ENCODE measurements at places on chromosomes 13 and 19.

DNA sequence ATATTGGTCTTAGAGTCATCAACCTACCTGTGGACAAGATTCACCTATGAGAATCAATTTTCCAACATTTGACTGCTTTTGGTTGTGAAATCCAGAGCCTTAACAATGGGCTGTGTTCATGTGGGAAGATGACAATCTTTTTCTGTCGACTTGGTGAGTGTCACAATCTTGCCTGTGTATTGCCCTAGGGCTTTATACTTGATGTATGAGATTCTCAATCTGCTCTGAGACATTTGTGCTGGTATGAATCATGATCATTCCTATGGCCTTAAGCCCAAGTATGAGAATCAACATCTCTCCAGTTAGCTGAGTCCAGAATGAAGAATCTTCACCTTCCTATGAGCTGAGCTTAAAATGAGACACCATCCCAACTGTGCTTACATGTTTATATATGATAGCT, 68.7 kb downstream of the ZNF726 start:
- DNase-seq, result no peak

GRCh38 chr19:3176715-3177501, 1.7 kb upstream of the S1PR4 start:
- no peak for DNase-seq

DNA sequence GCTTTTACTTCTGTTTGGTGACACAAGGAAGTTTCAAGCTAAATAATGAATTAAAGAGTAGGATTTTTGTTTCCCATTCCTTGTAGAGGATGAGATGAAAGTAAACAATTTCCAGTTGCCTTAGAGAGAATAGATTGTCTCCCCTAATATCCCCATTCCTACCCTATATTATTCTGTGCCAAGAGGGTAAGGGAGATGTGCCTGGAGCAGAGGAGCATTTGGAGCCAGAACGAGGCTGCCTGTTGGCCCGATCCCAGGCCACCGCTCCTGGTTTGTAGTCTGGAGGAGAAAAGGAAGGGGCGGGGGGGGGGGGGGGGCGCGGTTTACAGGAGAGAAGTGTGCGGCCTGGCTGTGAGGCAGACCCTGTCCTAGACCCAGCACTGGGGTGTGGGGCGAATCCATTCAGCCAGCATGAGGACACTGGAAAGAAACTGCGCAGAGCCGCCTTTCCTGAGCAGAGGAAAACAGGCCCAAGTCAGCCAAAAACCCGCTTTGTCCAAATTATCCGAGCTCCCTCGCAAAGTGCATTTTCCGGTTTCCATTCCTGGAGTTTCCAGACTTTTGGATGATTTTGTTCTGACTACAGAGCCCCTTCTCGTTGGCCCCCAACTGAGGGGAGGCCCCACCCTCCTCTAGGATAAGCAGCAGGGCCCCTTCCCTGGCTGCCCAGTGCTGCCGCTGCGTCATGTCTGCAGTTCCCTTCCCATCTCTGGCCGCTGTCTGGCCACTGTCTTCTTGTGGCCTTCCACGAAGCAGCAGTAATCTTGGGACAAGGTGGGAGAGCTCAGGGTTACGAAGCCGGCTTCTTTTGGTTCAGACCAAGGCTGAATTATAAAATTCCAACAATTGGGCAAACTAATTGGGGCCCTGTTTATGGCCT, 23.0 kb downstream of the NFIX start:
- no peak for DNase-seq

GRCh38 chr19:27765397-27765796, 1447.6 kb downstream of the UQCRFS1 start:
- no peak for DNase-seq

DNA sequence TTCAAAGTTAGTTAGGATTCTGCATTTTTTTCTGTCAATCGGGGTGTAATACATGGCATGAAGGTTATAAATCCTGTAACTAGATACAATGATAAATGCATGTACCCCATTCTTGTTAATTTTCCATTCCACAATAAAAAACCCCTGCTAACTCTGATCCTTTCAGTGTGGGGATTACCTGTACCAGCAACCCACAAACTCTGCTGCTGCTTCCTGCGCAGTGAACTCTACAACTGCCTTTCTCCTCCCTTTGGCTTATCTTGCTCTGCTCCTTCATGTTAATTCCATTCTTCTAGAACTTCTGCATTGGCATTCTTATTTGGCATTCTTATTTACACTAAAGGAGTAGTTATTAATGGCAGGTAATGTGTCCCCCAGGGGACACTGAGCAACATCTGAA, 273.1 kb downstream of the KLF12 start:
- no peak for DNase-seq

DNA sequence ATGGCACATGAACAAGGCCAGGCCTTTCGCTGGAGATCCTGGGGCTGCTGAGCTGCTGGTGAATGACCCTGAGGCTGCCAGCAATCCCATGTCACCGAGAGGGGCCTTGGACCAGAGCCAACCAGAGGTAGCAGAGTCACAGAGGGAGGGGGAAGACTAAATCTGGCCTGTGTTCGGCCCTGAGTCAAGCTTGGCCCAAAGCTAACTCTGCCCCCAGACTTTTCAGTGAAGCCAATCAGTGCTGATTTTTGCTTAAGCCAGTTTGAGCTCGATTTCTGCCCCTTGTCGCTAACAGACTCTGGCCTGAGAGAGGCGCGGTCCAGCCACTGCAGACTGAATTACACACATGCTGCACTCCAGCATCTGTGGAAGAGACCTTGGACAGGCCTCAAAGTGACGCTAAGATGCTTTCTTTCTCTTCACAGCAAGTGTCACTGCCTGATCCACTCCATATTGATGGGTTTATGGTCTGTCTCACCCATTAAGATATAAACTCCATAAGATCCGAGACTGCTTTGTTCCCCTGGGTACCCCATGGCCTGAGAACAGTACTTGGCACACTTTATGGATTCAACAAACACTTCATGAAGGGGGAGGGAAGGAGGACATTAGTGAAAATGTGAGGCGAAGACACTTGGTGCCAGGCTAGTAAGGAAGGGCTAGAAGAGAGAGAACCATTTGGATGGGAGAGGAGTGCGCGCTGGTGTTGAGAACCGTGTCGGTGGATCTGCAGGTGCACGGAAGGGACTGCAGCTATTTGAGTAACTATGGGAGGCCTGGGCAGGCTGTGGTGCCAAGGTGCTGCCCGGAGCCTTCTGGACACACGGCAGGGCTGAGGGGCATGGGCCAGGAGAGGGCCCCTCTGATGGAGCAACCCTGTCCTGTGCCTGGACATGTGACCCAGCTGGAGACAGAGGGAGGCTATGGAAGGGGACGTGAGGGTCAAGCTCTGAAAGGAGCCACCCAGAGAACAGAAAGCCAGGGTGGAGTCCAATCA, 17.6 kb downstream of the RANBP3 start:
- no peak for DNase-seq

DNA sequence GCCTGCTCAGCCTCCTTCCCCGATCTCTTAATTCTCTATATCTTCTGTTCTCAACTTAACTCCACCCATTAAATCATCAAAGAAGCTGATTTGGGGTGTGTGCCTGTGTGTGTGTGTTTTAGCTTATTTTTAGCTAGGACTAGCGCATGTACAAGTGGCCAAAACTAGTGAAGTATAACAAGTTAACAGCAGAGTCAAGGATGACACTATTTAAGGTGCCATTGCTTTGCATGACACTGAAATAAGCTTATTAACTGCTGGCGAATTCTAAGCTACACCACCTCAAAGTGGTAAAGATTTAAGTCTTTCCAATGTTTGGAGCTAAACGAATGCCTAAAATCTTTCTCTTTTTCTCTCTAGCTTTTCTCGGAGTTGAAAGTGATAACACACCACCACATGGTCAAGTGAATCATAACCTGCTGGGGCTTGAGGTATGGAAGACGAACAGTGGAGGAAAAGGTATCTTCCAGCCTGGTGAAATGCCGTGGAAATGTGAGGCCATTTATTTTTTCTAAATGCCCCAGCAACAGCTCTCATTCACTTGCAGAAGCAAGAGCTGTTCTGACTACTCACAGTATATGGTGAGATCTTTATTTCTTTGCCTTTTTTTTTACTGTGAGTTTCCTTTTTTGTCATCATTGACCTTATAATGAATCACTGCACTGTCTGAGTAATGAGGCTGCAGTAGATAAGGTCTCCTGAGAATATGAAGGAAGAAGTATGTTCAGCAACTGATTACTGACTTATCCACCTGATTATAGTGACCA, 570.3 kb downstream of the PCDH9 start:
- DNase-seq, result no peak

- DNase-seq, result no peak
Observed at GRCh38 chr13:100461309-100462030, 127.1 kb downstream of the GGACT start.

DNA sequence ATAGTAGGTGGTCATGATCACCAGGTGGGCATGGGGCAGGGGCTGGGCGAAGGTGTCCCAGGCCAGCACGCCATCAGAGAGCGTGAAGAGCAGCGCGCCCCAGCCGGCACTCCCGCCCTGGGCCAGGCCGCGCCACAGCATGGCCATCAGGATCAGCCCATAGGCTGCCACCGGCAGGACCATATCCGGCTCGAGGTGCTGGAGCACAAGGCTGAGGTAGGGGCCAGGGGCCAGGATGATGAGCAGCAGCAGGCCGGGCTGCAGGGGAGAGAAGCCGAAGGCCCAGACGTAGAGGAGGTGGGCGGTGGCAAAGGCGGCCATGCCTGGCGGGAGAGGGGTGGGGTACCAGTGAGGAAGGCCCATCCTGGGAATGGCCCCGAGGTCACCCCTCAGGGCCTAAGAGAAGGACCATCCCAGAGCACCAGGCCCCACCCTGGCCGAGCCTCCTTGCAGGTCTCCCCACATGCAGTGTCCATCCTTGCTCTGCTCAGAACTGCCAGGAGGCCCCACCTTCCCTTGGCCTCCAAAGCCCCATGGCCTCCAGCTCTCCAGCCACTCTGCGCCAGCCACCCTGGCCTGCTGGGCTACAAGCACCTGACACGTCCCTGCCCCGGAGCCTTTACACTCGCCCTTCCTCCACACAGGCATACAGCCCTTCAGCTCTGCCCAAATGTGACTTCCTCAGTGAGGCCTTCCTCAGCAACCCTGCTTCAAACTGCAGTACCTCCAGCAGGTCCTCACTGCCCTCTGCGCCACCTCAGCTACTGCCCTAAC, 1.1 kb downstream of the TMEM86B start:
- no peak for DNase-seq

DNA sequence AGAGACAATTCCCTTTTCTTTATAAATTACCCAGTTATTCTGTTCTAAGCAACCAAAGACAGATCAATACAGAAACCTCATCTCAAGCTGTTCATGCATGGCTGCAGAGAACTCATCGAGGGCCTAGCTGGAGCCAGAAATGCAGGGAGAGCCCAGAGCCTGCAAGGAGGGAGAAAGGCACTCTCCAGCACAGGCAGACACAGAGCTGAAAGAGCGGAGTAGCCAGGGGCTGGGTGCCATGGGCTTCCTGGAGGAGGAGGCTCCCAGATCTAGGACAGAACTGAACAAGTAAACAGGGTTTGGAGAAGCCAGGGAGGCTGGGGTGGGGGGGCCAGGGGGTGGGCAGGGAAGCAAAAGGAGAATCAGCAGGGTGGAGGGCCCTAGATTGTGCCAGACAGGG, 144.2 kb upstream of the ZNF507 start:
- no peak for DNase-seq

DNA sequence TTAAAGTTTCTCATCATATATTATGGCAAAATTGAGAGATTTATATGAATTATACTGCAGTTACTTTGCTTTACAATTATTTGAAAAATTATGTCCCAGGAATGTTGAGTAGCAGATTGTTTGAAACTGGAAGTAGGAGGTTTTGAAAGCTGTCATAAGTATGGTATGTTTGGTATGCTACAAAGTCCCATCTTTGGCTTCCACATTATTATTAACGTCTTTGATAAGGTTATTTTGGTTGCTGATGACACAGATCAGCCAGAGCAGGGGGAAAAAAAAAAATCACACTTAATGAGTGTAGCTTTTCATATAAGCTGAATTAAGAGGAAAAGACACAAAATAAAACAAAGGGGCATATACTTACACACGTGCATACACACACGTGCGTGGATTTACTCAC, 130.1 kb downstream of the SLITRK1 start:
- no peak for DNase-seq

GRCh38 chr13:41960211-41960636, 685 bp downstream of the VWA8 start:
- DNase-seq, result no peak

GRCh38 chr19:33772858-33773180, 23.9 kb upstream of the KCTD15 start:
- no peak for DNase-seq

DNA sequence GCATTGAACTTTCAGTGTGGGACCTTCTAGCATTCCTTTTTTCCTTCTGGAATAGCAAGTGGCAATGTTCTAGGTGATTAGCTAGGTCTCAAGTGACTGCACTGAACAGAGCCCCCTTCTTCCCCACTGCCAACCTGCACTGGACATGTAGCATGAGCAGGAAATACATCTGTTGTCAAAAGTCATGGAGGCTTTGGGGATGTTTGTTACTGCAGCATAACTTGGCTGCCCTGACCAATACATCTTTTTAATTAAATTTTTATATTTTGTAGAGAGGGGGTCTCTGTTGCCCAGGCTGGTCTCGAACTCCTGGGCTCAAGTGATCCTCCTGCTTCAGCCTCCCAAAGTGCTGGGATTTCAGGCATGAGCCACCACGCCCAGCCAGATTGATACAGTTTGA, 163.6 kb downstream of the CACNA1A start:
- DNase-seq, result no peak

DNA sequence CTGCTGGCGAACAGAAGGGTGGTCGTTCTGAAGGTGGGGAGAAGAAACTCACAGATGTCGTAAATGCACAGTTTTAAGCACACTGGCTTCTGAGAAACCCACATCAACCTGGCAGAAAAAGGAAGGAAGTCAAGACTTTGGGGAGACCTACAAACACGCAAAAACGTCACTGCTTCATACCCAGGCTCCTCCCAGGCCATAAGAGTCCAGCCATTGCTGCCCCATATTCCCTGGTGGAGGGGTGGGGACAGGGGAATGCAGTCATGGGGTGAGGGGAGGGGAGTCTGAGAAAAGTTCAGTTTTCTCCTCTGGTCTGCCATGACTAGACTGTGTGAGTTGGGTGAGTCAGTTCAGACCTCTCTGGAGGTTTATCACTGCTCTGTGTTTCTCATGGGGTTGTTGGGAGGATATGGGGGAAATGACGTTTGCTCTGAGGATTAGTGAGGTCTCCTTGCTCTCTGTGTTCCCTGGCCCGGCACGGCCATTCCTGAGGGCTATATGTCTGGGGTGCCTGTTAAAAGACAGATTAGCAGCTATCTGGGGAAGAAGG, 139.0 kb downstream of the FLT1 start:
- DNase-seq, result no peak

DNA sequence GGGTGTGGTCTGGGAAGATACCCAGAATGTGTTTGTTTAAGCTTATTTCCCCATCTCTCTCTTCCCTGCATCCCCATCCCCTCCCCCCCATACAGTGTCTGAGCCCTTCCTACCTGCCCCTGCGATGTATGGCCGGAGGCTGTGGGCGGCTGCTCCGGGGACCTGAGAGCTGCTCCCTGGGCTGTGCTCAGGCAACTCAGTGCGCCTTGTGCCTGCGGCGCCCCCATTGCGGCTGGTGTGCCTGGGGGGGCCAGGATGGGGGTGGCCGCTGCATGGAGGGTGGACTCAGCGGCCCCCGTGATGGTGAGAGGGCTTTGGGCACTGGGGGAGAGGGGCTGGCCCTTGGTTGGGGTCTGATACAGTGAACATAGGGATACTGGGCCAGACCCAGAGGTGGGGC, 21.7 kb downstream of the CNFN start:
- no peak for DNase-seq

GRCh38 chr13:34265046-34265679, 447.2 kb downstream of the RFC3 start:
- no peak for DNase-seq

- DNase-seq, result no peak
Observed at GRCh38 chr13:40613192-40613818, 53.1 kb downstream of the FOXO1 start.

Data from D721Med (cell line).